ENCODE measurements at places on chromosomes 13 and 19.

- no peak for DNase-seq
Measured at GRCh38 chr19:3137119-3137518, 1.3 kb downstream of the GNA15 start.

GRCh38 chr19:28841531-28841930 lies 371.4 kb downstream of the UQCRFS1 start:
- DNase-seq = no peak

- DNase-seq = no peak
Measured at GRCh38 chr19:1752009-1752756, 1.1 kb upstream of the ONECUT3 start.

DNA sequence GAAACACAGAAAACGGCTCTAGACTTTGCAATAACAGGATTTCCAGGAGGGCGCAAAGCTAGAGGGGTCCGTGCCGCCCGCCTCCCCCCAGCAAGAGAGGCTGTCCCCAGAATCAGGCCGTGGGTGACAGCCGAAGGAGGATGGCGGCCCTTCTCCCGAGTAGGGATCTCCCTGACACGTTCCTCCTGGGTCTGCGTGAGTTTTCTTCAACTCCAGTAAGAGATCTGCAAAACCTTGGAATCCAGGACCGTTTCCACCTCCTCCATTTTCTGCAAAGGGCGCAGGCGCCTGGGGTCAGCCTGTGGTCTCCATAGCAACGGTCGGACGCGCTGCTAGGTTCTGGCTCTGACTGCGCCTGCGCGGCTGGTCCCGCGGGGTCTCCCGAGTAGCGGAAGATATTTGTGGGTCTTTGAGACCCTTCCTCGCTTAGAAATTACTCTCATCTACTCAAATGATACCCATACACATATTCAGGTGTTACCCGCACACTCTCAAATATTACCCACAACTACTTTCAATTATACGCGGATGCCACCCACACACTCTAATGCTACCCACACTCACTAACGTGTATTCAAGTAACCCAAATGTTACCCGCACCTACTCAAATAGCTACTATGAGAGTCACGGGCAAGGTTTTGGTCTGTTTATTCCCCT lies 2.1 kb downstream of the PNMA8C start:
- DNase-seq = peak; percentile 27

DNA sequence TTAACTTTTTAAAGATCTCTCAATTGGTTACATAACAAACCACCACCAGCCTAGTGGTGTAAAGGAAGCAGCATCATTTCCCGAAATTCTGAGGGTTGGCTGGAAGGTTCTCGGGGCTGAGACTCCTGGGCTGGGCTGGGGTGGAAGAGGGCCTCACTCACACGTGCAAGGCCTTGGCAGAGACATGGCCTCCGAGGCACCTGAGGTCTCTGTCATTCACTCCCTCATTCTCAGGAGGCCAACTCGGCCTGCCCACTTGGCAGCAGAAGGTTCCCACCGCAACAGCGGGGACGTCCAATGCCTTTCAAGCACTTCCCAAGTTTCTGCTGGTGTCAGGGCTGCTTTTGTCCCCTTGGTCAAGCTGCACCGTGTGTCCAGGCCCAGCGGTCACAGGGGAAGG lies 18.6 kb upstream of the RASA3 start:
- DNase-seq = no peak

DNA sequence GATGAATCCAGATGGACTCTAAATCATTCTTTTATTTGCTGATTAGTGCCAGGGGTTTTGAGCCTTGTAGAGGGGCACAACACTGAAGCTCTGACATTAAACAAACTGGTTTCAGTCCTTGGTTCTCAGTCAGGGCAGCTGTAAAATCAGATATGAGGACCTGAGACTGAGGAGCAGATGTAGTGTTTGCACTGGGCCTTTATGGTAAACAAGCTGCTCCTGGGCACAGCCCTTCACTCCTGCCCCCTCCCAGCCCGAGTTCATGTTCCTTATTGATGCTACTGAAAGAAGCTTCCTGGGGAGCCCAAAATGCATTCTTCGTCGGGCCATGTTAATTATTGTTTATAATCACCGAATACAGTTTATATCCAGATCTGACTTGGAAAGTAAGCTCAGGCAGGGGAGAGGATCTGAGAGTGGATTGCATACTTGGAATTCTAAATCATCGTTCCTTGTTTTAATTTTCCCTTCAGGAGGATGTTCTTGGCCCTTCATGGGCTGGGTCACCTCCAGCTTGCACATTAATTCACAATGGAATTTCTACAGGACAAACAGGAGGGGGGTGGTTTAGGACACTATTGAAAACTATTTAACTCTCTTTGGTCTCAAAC lies 213.5 kb downstream of the FGF9 start:
- peak; percentile 71 for DNase-seq

GRCh38 chr13:30615866-30616541 lies 1.7 kb upstream of the USPL1 start:
- no peak for DNase-seq

DNA sequence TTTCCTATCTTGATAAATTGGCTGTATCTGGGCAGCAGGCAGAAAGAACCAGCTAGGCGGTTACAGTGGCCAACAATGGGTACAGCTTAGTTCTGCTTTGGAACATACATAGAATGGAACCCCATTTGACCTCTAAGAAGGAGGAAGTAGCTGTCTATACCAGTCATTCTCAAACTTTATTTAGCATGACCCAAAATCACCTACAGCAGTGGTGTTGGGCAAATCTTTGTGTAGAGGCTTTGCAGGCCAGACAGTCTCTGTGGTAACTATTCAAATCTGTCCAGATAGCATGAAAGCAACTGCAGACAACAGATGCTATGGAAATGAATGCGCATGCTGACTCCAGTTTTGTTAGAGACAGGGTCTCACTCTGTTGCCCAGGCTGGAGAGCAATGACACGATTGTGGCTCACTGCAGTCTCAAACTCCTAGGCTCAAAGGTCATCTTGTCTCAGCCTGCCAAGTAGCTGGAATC lies 12.0 kb upstream of the KCNC3 start:
- no peak for DNase-seq

GRCh38 chr19:17235971-17236777 lies 9.5 kb downstream of the NR2F6 start:
- DNase-seq = peak; percentile 55

DNA sequence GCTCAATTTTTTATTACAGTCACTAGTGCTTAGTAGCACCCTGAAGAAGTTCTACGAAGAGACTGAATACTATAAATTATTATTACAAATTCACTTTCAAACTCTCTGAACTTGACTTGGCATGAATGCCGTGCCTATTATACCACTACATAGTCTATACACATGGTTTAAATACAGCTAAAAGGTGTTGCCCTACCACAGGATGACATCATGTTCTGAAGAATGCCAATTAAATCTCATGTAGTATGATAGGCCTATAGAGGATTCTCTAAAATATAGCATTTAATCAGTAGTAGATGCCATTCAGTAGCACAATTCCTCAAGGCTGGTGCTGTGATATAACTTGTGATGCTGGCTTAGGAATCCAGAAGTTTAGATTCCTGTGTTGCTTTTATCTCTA lies 16.7 kb upstream of the POSTN start:
- DNase-seq = no peak

DNA sequence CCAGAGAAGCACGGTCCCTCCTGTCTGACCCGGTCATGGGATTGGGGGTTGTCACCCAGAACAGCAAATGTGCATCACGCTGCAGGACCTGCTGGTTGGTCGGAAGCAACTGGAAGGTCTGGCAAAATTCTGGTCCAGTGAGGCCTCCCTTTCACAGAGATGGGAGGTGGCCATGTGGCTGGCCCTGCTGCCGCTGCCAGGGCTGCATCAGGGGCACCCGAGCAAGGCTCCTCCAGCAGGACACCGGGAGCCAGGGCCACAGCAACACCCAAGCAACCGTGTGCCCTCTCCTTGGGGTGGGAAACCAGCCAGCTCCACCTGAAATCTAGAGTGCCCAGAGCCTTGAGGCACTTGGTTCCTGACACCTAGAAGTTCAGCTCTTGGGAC lies 11.5 kb upstream of the GAS6 start:
- no peak for DNase-seq

DNA sequence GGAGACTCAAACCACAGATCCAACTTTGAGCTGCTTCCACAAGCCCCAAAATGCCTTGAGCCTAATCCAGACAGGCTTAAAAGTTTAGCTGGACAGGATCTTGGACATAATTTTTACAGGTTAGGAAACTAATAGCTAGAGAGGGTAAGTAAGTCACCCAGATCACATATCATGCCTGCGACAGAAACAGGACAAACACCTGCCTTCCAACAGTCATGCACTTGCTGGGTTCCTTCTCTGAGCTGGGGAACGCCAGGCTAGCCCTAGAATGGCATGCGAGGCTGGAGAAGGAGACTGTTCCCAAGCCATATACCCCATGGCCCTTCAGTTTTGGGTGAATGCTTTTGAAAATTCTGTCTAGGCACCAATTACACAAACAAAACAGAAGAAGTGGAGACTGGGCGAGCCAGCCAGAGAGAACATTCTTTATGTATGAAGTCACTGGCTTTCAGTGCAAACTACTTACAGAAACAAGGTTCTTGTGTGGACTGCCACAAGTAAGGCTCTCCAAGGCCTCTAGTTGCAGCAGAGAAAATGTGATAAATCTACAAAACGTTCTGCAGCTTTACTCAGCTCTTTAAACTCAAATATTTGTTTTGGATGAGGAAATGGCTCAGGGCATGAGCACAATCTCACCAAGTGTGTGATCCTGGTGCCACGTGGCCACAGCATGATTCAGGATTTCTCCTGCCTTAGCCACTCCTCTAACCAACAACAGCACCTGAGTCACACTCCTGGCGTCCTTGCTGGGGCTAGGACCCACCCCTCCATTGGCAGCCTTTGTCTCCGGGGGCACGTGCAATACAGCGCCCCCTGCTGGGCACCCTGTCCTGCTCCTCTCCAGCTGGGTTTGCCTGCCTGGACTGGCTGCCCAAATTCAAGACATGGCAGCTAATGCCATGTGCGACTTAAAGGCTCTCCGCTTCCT lies 73.4 kb upstream of the UBL3 start:
- peak; percentile 89 for DNase-seq

GRCh38 chr19:50024719-50025021 lies 502 bp downstream of the VRK3 start:
- DNase-seq = no peak

DNA sequence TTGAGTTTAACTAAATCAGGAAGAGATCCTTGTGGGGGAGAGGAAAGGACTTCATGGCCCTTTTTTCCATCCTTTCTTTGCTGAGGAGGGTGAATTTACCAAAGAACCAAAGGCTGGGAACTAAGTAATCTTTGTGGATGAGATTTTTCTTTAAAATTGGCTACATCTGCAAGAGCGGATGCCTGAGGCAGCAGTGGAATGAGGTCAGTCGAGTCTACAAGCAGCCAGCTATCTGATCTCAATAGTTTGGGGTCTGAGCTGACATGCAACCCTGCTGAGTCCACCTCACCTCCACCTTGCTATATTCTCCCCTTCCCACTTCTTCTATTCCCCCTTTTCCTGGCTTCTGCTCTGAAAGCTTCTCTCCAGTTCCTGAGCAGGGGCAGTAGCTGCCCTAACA lies 3.6 kb upstream of the DNAJC15 start:
- no peak for DNase-seq

- DNase-seq = no peak
Measured at GRCh38 chr13:59865398-59865797, 298.3 kb downstream of the DIAPH3 start.

DNA sequence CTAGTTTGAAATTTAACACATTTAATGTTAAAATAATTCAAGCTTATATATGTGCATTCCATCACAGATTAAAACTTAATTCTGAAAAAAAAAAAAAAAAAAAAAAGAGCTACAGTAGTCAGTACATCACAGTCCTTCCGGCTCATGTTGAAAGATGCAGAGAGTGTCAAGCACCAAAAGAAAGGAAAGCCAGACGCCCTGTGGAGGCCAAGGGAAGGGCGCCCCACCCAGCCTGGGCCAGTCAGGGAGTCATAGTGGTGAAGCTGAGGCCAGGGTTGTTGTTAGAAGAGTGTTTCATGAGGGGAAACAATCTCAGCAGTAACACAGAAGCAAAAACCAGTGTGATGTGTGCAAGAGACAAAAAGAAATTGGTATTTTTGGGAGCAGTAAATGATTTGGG lies 375.3 kb downstream of the MTUS2 start:
- no peak for DNase-seq

- DNase-seq = no peak
Measured at GRCh38 chr13:31056644-31057271, 104.9 kb downstream of the HSPH1 start.

- DNase-seq = no peak
Measured at GRCh38 chr13:46576762-46577161, 23.8 kb downstream of the LRCH1 start.

DNA sequence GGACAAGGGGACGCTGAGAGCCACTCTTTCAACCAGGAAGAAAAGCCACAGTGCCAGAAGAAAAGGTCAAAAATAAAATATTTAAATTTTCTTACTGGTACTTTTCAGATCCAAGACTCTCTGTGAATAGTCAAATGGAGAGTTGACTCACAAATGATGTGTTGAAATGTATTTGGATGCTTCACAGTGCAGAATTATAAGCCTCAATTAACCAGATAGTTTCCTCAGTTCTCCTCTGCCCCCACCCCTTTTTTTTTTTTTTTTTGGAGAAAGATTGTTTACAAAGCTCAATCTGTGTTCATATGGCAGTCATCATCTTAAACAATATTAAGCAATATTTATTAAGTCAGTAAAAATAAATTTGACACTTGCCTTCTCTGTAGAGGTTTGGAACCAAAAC lies 470.8 kb downstream of the FGF9 start:
- DNase-seq = no peak

DNA sequence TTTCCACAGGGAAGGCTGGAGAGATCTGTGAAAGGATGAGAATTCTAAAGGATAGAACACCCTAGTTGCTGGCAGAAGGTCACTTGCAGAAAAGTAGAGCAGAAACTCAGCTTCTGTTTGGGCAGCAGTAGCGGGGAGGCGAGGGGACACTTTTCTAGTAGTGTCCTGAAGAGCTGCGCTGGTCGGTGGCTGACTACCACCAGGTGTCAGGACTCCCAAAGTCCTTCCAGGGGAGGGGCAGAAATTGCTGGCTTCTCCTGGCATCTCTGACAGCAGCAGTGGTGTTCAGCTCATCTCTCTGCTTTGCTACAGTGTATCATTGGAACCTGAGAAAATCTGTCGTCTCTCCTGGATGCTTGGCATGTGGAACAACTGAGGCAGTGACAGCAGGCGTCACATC lies 120.9 kb downstream of the ZDHHC20 start:
- no peak for DNase-seq

DNA sequence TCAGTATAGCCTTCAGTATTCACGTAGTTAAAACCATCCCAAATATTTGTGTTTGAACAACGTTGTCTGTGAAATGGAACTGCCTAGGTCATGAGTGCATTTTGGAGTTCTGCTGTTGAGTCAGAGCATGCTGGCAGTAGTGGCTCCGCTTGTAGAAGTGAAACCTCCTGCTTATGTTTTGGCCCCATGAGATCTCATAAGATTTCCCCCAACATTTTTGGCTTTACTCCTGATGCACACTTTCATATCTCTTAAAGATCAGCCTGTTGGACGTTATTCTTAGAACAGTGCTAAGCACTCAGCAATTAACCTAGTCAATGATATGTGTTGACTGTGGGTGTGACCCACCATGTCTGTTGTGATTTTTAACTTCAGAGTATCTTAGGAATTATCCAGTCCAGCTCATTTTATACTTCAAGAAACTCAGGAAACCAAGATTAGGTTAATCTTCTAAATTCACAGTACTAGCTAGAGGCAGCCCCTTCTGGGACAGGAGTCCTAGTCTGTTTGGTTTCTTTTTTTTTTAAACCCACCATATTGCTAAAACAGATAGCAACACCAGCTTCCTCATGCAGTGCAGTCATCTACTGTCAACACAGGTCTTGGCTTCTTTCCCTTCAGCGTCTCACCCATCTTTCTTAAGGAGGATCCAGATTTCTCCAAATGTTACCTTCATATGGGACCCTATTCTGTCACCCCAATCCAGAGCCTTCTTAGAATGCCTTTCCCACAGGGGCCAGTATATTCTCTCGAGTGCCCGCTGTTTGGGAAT lies 26.2 kb downstream of the RAP2A start:
- DNase-seq = peak; percentile 30
